Activated CD4-positive, alpha-beta T cell treated with anti-CD3 and anti-CD28 coated beads, Interleukin-2, amount 50 U/mL, for 48 hours (primary cell): ENCODE measurements at places on chromosomes 13 and 19.

DNA sequence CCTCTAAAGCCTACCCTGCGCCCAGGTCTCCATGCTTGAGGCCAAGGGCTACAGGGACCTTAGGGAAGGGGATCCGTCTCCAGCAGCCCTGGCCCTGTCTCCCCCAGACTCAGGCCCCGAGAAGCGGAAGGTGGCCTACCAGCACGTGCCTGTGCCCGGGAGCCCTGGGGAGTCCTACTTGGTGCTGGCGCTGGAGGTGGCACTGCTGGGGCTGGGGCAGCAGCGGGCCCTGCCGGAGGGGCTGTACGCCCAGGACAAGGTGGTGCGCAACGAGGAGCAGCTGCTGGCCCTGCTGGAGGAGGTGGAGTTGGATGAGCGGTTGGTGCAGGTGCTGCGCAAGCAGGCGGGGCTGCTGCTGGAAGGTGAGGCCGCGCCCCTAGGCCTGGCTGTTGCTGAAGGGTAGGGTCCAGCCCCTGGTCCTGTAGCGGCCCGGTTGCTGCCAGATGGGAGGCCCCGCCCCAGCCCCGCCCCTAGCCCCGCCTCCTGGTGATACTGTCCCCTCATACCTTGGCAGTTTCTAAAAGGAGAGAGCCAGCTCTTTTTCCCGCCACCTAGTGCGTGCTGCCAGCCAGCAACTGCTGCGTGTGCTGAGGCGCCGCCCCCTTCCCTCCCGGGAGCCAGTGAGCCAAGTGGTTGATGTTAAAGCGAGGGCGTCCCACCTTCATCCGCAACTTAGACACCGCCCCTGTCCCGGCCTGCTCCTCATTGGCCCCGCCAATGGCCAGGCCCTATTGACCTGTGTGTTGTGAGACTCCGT is 22.6 kb downstream of the ZSWIM4 start:
- DNase-seq: peak; percentile 32

GRCh38 chr13:51057906-51058305 is 53.2 kb downstream of the C13orf42 start:
- DNase-seq: no peak

DNA sequence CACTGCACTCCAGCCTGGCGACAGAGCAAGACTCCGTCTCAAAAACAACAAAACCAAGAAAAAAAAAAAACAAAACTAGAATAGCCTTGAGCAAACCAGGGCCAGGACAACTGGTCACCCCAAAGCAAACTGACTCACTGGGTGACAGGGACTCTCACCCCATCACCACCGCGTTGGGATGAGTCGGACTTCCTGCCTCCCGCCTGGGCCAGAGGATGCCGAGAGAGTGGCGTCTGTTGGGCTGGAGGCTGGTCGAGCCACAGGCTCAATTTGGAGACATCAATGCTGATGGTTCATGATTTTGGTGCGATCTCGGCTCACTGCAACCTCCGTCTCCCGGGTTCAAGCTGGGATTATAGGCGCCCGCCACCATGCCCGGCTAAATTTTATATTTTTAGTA is 11.6 kb downstream of the TMPRSS9 start:
- no peak for DNase-seq

DNA sequence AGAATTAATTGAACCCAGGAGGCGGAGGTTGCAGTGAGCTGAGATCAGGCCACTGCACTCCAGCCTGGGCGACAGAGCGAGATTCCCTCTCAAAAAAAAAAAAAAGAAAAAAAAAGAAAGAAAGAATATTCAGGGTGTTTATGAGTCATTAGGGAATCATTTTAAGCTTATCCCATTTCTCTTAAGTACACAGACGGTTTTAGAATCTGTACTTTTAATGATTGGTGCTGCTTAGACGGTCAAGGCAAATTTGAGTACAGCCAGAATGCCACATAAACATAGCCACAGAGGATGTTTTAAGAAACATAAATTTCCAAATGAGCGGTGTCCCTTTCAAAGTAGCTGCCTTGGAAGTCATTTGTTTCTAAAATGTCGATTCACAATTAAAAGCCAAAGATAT is 2.6 kb downstream of the SPRYD7 start:
- DNase-seq: no peak

GRCh38 chr19:36482876-36483275 is 6.5 kb downstream of the ZNF566 start:
- DNase-seq: no peak

DNA sequence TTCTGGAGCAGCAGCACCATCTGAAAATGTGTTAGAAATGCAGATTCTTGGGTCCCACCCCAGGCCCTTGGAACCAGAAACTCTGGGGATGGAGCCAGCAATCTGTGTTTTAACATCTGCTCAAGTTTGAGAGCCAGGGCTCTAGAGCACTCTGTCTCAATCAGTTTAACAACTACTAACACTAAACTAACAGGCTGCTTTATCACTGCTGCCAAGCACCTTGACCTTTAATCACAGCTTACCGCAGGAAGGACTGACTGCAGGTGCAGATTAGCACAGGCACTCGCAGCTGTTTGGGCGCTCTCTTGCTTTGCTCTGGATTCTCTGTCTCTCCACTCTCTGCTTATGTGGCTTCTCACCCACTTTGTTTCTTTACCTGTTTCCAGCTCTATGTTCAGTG is 163.5 kb downstream of the MTUS2 start:
- DNase-seq: no peak

GRCh38 chr19:17020823-17021222 is 5.8 kb downstream of the CPAMD8 start:
- no peak for DNase-seq

GRCh38 chr19:48174445-48175030 is 4.1 kb downstream of the ZSWIM9 start:
- no peak for DNase-seq

DNA sequence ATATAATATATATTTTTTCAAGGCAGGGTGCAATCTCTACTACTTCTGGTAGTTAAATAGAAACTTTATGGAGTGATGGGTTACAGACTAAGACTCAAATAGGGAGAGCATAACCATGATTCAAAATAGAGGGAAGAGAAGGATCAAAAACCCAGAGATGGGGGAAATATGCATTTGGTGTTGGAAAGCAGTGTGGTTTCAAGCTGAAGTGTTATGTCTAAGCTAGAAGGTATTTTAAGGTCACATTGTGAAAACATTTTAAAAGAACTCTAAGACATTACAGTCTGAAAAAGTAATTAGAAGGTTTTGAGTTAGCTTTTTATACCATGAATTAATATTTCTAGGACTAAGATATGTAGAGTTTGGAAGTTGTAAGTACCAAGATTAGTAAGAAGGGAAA is 2741.4 kb downstream of the PCDH9 start:
- no peak for DNase-seq

- DNase-seq: peak; percentile 57
These were observed 697 bp upstream of the DGKH start for GRCh38 chr13:42047561-42048341.

GRCh38 chr19:19201697-19202630 is 1.2 kb downstream of the NR2C2AP start:
- DNase-seq: no peak

- DNase-seq: peak; percentile 87
These were observed 4.9 kb upstream of the ZFP36 start for GRCh38 chr19:39401549-39402345.

DNA sequence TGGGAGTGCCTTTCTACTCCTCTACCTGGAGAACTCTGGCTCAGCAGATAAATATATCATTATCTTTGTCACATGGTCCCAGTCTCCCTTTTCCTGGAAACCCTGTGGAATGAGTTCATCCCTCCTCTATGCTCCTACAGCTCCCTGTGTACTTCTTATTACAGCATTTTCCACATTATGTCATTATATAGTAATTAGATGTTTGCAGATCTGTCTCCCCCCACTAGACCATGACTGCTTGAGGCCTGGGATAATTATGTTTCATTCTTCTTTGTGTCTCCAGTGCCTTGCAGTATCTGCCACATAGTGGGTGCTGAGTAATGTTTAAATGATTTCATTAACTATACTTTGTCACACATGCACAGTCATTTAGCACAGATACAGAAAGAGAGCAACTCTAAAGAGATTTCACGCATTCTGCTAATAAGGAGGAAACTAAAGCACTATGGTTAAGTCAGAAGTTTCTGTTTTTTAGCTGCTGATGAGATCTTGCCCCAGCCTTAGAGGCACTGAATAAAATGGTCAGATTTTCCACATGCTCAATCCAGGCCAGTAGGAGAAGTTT is 66.1 kb upstream of the DIAPH3 start:
- DNase-seq: no peak

- DNase-seq: no peak
These were observed 113.3 kb upstream of the KL start for GRCh38 chr13:32902874-32903273.

DNA sequence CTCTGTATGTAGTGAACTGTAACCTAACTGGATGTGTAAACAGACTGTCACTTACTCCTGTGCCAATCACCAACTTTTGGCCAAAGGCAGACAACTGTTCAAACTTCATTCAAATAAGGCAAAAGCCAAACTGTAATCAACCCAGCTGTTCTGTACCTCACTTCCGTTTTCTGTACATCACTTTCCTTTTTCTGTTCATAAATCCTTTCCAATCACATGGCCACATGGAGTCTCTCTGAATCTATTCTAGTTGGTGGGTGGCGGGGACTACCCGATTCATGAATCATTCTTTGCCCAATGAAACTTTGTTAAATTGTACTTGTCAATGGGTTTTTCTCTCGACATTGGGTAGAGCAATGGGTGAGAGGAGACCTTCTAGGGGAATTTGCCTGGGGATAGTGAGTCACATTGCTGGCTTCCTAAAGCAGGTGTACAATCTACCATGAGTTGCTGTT is 178.3 kb upstream of the RFC3 start:
- peak; percentile 72 for DNase-seq

DNA sequence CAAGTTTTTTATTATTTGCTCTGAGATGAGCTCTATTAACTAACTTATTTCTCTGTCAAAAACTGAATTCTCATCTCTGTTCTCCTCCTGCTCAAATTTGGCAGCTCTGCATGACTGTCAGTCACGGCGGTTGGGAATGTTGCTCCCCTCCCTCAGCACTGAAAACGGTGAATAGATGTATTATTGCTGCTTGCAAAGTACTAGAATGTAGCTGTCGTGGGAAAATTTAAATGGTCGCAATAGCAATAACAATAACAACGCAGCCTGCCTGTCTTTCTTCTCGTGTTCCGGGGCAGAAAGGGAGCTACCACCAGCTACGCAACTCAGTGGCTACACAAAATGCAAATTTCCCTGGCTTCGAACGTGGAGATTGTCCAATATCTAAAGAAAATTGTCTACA is 125.6 kb upstream of the FRY start:
- no peak for DNase-seq

DNA sequence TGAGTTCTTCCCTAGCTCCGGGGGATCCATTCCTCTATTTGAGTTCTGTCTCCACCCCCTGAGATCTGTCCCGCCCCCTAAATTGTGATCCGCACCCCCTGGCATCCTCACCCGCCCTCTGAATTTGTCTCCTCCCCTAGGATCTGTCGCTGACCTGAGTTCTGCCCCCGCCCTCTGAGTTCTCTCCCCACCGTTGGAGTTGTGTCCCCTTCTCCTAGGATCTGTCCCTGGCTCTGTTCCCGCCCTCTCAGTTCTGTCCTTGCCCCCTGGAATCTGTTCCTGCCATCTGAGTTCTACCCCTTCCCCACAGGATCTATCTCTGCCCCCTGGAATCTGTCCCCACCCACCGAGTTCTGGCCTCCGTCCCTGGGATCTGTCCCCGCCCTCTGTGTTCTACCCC is 1.0 kb upstream of the SLC17A7 start:
- DNase-seq: peak; percentile 36

GRCh38 chr19:19956434-19957075 is 55.8 kb downstream of the ZNF93 start:
- no peak for DNase-seq

DNA sequence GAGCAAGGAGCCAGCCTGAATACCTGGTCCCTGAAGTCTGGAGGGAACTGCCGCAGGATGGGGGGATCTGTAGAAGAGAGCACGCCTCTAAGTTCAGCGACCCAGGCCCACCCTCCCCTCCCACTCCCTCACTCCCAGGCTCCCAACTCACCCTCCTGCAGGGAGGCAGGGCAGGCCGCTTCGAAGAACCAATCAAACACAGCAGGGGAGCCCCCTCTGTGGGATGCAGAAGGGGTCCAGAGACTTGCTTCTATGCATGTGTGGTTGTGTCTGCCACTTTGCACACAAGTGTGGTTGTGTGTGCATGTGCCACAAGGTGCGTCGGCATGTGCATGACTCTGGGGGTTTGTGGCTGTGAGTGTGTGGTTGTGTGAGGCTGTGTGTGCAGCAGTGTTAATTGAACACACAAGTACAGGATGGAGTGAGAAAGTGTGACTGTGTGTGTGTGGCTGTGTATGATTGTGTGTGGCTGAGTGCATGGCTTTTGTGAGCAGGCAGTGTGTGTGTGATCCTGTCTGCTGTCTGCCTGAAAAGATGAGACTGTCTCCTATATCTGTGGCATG is 1.7 kb downstream of the DENND1C start:
- no peak for DNase-seq

- no peak for DNase-seq
These were observed 213.0 kb downstream of the ZIC5 start for GRCh38 chr13:99758460-99759162.

DNA sequence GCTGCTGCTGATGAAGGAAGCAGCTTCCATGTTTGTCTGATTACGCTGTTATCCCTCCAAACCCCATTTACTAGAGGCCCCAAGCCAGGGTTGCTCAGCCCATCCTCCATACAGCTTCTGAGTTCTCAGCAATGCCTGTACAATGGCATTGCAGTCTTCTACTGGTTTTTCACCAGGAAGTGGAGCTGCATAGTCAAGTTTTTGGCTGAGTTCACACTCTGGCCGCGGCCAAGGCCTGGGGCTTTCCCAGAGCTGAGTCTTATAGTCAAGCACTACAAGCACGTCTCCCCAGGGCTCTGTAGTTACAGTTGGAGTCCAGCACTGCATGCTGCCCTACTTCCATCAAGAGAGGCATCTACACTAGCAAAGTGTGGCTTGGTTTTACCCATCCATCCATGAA is 182.5 kb downstream of the POU4F1 start:
- no peak for DNase-seq

GRCh38 chr19:35052599-35053190 is 11.2 kb downstream of the HPN start:
- DNase-seq: no peak

DNA sequence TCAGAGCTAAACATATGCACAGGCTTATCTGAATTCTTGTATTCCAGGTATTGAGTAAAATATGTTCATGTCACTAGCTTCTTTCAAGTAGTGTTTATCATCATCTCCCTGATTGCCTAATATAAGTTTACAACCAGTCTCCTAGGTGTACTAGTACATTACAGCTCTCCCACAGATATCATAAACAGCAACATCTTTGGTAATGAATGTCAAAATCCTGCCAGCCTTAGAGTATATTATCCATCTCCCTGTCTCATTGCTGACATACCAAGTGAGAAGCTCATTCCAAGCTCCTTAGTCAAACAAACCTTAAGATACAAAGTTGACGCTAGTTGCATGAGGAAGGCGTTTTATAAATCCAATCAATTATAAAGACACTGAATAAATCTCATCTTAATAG is 689.1 kb upstream of the GPC6 start:
- DNase-seq: no peak

GRCh38 chr19:54105796-54106195 is 3.1 kb downstream of the NDUFA3 start:
- DNase-seq: no peak

- DNase-seq: no peak
These were observed 1376.3 kb upstream of the SLC10A2 start for GRCh38 chr13:104442536-104442935.

GRCh38 chr13:36772853-36773252 is 46.2 kb upstream of the RFXAP start:
- DNase-seq: no peak
